Naive thymus-derived CD4-positive, alpha-beta T cell (primary cell): ENCODE measurements at places on chromosomes 1 and 21.

GRCh38 chr1:222049176-222049575 lies 307.3 kb upstream of the DUSP10 start:
- H3K4me3 ChIP-seq: no peak overlapping the region
- no peaks in the 10 kb centered on the region for H3K27me3 ChIP-seq
- H3K4me1 ChIP-seq: no peaks in the 10 kb centered on the region
- no peaks in the 10 kb centered on the region for H3K36me3 ChIP-seq
- DNase-seq: no peak

DNA sequence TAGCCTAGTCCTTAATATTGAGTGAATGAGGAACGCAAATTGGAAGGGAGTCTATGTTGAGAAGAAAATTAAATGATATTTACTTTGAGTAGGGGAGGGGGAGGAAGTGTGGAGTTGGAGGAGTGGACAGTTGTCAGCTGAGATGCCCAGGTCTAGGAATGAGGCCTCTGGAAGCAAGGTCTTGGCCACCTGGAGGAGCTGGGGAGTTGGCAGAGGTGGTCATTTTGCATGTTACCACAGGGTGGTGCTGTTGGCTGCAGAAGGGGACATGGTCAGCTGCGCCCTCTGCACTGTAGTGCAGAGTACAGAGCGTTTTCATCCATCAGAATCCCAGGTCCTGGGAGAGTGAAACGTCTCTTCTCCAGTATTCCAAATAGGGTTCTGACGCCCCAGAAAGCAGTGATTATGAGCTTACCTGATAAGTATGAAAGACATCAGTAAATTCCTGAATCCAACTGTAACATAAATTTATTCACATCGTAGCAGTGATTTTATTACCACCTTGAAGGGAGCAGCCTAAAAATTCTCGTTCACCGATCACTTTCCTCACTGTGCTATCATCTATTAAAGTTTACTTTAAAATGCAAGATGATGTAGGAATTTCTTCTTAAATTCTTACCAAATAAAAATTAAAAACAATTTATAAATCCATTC lies 13.8 kb downstream of the PARK7 start:
- H3K4me1 ChIP-seq: no peaks in the 10 kb centered on the region
- no peak overlapping the region for H3K4me3 ChIP-seq
- no peak overlapping the region for H3K27ac ChIP-seq
- H3K36me3 ChIP-seq: peaks cover 18% of the 10 kb centered on the region
- H3K27me3 ChIP-seq: no peaks in the 10 kb centered on the region
- DNase-seq: no peak

DNA sequence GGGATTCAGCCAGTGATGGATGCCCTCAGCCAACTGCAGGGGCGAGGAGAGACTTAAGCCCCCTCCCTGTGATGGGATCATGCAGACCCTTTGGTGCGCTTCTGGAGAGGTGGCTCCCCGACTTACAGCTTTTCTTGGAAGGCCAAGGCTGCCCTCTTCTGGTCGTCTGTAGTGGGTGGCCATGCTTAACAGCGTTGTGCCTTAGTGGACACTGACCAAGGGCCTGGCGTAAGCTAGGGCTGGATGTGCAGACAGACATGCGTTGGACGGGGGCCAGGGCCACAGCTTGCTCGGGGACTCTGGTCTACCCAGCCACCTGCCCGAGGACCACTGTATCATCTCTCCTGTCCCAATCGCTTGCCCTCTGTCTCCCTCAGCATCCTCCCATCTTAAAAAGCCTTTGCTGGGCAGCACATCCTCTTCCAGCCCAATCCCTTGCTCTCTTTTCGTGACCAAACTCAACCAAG lies 5.5 kb downstream of the AZIN2 start:
- H3K4me1 ChIP-seq: peaks cover 10% of the 10 kb centered on the region
- H3K27me3 ChIP-seq: no peaks in the 10 kb centered on the region
- no peaks in the 10 kb centered on the region for H3K36me3 ChIP-seq

- H3K4me3 ChIP-seq: no peak overlapping the region
- no peaks in the 10 kb centered on the region for H3K4me1 ChIP-seq
- no peaks in the 10 kb centered on the region for H3K36me3 ChIP-seq
Observed at GRCh38 chr21:35411434-35411833, 362.3 kb upstream of the RUNX1 start.

GRCh38 chr1:112114540-112114939 lies 125.1 kb upstream of the KCND3 start:
- no peaks in the 10 kb centered on the region for H3K4me1 ChIP-seq
- no peak overlapping the region for H3K4me3 ChIP-seq
- H3K27me3 ChIP-seq: no peaks in the 10 kb centered on the region
- H3K36me3 ChIP-seq: no peaks in the 10 kb centered on the region
- H3K27ac ChIP-seq: no peak overlapping the region
- DNase-seq: no peak

- no peak overlapping the region for H3K4me3 ChIP-seq
- no peaks in the 10 kb centered on the region for H3K4me1 ChIP-seq
- H3K27ac ChIP-seq: no peak overlapping the region
Observed at GRCh38 chr21:42559326-42559725, 45.7 kb downstream of the SLC37A1 start.

GRCh38 chr1:107698161-107698560 lies 266.8 kb downstream of the VAV3 start:
- H3K4me1 ChIP-seq: no peaks in the 10 kb centered on the region
- no peak overlapping the region for H3K4me3 ChIP-seq
- no peak for DNase-seq
- no peak overlapping the region for H3K27ac ChIP-seq

DNA sequence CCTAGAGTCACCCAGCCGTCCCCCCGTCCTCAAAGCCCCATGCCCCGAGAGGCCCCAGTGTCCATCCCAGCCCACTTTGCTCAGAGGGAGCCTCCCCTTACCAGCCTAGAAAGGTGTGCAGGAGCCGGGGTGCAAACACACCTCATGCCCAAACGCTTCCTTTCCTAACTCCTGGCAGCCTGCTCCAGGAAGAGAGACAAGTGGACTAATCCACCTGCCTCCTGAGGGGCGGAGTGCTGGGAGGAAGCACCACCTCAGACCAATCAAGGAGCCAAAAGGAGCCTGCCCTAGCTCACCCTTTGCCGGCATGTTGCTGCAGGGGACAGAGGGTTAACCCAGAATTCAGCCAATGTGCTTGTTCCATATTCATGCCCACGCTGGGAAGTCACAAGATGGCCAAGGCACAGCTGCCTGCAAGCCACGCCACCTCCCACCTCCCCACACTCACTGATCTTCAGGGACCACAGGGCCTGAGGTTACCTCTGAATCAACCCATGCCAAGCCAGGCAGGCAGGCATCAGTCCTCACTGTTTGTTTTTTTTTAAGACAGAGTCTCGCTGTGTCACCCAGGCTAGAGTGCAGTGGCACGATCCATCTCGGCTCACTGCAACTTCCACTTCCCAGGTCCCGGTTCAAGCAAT lies 27.8 kb downstream of the PLEKHA6 start:
- no peaks in the 10 kb centered on the region for H3K4me1 ChIP-seq
- H3K36me3 ChIP-seq: no peaks in the 10 kb centered on the region
- no peak overlapping the region for H3K27ac ChIP-seq
- no peak overlapping the region for H3K4me3 ChIP-seq
- H3K27me3 ChIP-seq: no peaks in the 10 kb centered on the region
- no peak for DNase-seq

- no peaks in the 10 kb centered on the region for H3K27me3 ChIP-seq
- H3K4me1 ChIP-seq: no peaks in the 10 kb centered on the region
- H3K27ac ChIP-seq: no peak overlapping the region
- no peaks in the 10 kb centered on the region for H3K36me3 ChIP-seq
- no peak for DNase-seq
Observed at GRCh38 chr21:20554785-20555184, 443.4 kb upstream of the NCAM2 start.

- H3K4me1 ChIP-seq: peaks cover 72% of the 10 kb centered on the region
- no peaks in the 10 kb centered on the region for H3K36me3 ChIP-seq
- no peak overlapping the region for H3K4me3 ChIP-seq
- no peak overlapping the region for H3K27ac ChIP-seq
- DNase-seq: no peak
- peaks cover 84% of the 10 kb centered on the region for H3K27me3 ChIP-seq
Observed at GRCh38 chr1:197915862-197916499, 1.2 kb upstream of the LHX9 start.

DNA sequence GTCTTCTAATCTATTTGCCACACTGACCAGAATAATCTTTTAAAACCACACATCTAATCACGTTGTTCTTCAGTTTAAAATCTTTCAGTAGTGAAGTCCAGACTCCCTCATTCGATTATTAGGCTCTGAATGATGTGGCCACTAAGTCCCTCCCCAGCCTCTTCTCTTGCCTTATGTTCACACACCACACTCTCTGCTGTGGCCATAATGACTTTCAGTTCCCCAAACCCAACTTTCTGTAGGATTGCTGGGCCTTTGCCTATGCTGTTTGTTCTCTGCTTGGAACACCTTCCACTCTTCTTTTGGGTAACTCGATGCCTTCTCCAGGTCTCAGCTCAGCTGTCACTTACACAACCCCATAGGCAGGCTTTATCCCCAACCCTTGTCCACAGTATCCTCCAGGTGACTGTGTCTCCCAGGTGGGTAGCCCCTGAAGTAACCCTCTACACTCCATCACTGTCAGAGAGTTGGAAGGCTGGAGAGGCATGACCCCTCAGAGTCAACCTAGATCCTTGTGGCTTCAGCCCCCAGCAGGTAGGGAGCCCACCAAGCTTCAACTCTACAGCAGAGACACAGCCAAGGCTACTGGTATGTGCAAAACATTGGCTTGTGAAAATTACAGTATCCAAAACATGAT lies 8.4 kb upstream of the SLC37A1 start:
- H3K4me3 ChIP-seq: no peak overlapping the region
- no peaks in the 10 kb centered on the region for H3K27me3 ChIP-seq
- H3K36me3 ChIP-seq: no peaks in the 10 kb centered on the region
- no peaks in the 10 kb centered on the region for H3K4me1 ChIP-seq
- DNase-seq: no peak

DNA sequence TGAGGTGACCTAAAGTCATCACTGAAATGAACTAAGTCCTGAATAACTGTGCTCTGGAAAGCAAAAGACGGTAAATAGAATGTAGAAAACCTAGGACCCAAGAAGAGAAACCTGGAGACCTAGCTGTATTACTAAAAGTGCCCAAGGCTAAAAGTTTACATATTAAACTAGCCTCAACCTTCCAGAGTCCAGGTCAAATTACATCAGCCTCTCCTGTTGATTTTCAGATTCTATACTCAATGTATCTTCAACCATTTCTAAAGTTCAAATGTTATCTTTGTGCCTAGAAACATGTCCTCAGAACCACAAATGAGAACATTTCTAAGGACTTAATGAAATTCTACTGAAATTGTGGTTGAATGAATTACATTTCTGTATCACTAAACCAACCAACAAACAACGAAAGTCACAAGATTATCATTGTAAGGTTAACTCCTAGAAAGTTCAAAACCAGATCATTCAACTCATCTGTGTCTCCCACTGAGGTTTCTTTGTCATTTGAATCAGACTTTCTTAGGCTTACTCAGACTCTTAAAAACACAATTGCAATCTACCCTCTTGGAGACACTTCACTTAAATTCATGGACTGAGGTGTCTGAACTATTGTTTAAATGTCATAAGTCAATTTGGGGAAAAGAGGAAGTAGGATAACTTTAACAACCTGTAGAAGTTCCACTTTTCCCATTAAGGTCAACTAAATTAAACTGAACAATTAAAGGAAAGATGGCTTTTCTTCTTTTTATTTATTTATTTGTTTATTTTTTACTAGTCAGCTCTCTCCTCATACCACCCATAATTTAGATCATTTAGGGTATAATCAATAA lies 207.7 kb downstream of the BARHL2 start:
- no peaks in the 10 kb centered on the region for H3K27me3 ChIP-seq
- no peaks in the 10 kb centered on the region for H3K36me3 ChIP-seq
- H3K27ac ChIP-seq: no peak overlapping the region
- H3K4me3 ChIP-seq: no peak overlapping the region

- DNase-seq: no peak
- H3K27me3 ChIP-seq: no peaks in the 10 kb centered on the region
- no peaks in the 10 kb centered on the region for H3K36me3 ChIP-seq
- H3K4me3 ChIP-seq: no peak overlapping the region
- H3K27ac ChIP-seq: no peak overlapping the region
- no peaks in the 10 kb centered on the region for H3K4me1 ChIP-seq
Observed at GRCh38 chr1:240314845-240315801, 223.4 kb downstream of the FMN2 start.

DNA sequence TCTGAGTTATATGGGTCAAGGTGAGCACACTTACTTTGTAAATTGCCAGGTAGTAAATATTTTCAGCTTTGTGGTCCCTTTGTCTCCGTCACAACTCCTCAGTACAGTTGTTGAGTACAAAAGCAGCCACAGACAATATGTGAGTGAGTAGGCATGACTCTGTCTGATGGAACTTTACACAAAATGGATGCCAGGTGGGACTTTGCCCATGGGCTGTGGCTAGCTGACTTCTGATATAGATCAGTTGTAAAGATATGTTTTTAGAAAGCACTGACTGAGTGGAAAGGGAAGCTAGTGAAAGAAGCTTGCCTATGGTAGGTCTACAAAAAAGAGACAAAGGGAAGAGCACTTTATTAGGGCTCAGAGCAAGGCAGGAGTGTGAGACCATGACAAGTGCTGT lies 23.1 kb upstream of the IGSF5 start:
- H3K4me3 ChIP-seq: no peak overlapping the region
- no peaks in the 10 kb centered on the region for H3K4me1 ChIP-seq
- no peaks in the 10 kb centered on the region for H3K36me3 ChIP-seq
- H3K27ac ChIP-seq: no peak overlapping the region
- DNase-seq: no peak

DNA sequence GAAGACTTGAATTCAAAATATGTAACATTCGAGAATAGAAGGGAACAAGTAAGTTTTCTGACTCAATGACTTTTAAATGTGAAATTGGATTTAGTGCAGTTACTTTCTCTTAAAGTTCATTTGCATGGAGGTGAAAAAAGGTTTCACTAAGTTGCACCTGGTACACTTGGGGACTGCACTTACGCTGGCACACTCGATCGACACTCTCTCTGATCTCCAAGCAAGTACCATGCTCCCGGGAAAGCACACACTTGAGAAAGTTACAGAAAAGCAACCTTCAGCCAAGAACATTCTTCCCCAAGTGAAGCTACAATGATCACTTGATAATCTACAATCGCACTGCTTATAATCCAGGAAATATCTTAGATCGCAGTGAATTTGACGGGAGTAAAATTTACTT lies 63.1 kb downstream of the COQ8A start:
- no peak for DNase-seq
- H3K4me3 ChIP-seq: no peak overlapping the region
- H3K36me3 ChIP-seq: no peaks in the 10 kb centered on the region
- no peak overlapping the region for H3K27ac ChIP-seq
- H3K4me1 ChIP-seq: no peaks in the 10 kb centered on the region
- H3K27me3 ChIP-seq: no peaks in the 10 kb centered on the region

DNA sequence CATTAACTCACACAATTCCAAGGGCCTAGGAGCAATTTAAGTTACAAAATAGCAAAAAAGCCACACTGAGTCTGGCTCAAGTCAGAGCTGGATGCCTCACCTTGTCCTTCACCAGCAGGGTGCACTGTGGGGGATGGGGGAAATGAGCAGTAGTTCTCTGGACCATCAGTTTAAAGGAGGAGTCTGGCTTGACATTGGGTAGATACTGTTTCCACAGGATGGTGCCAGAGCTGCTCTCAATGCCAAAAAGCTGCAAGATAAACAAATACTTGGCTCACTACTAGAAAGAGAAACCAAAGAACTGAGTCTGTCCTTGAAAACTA lies 18.8 kb downstream of the EMC1 start:
- no peak for DNase-seq
- H3K4me3 ChIP-seq: no peak overlapping the region
- H3K27me3 ChIP-seq: no peaks in the 10 kb centered on the region
- H3K4me1 ChIP-seq: no peaks in the 10 kb centered on the region

- H3K4me3 ChIP-seq: no peak overlapping the region
- DNase-seq: no peak
- H3K4me1 ChIP-seq: peaks cover 11% of the 10 kb centered on the region
- no peaks in the 10 kb centered on the region for H3K36me3 ChIP-seq
- H3K27me3 ChIP-seq: no peaks in the 10 kb centered on the region
Observed at GRCh38 chr1:206834217-206834616, 31.2 kb upstream of the IL20 start.
